Fibroblast of lung (primary cell): ENCODE measurements at places on chromosomes 6 and 20. TPM values are rescaled to one million over a fixed set of nuclear protein-coding genes. Genes with fewer than 3 reads are reported as not detected.

Gene IL20RA
- 0.33 and 0.77 TPM in 2 replicates for total RNA-seq

Gene MMP24
- total RNA-seq: under 0.01 and 0.17 TPM in 2 replicates

Gene BFSP1
- total RNA-seq: 1.8 and 2.3 TPM in 2 replicates

Gene KIF13A
- 65.0 and 114 TPM in 2 replicates for total RNA-seq

Gene MUCL3
- total RNA-seq: not detected in 2 replicates

Gene SIRPD
- not detected in 2 replicates for total RNA-seq

Gene GNMT
- not detected in 2 replicates for total RNA-seq

Gene SCRT2
- not detected in 2 replicates for total RNA-seq
